ENCODE measurements at places on chromosomes 7 and 10.

GRCh38 chr10:73884017-73884416, 9.7 kb upstream of the CAMK2G start:
- H3K36me3 ChIP-seq: no peaks in the 10 kb centered on the region
- no peak overlapping the region for H3K27ac ChIP-seq
- H3K27me3 ChIP-seq: no peaks in the 10 kb centered on the region
- no peak for DNase-seq
- H3K4me3 ChIP-seq: no peak overlapping the region

GRCh38 chr10:132914732-132915131, 27.6 kb downstream of the CFAP46 start:
- no peak overlapping the region for H3K27ac ChIP-seq
- no peak overlapping the region for H3K4me3 ChIP-seq
- H3K36me3 ChIP-seq: no peaks in the 10 kb centered on the region

DNA sequence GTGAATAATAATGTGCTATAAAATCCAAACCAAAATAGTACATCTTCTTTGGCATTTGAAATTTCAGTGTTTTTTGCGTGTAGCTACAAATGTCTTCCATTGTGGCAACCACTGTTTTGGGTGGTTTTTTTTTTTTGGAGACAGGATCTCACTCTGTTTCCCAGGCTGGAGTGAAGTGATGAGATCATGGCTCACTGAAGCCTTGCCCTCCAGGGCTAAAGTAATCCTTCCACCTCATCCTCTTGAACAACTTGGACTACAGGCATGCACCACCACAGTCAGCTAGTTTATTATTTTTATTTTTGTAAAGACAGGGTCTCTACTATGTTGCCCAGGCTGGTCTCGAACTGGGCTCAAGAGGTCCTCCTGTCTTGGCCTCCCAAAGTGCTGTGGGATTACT, 455.1 kb downstream of the AUTS2 start:
- no peaks in the 10 kb centered on the region for H3K27me3 ChIP-seq
- no peak overlapping the region for H3K27ac ChIP-seq
- no peaks in the 10 kb centered on the region for H3K4me1 ChIP-seq
- no peak overlapping the region for H3K4me3 ChIP-seq
- no peak for DNase-seq

DNA sequence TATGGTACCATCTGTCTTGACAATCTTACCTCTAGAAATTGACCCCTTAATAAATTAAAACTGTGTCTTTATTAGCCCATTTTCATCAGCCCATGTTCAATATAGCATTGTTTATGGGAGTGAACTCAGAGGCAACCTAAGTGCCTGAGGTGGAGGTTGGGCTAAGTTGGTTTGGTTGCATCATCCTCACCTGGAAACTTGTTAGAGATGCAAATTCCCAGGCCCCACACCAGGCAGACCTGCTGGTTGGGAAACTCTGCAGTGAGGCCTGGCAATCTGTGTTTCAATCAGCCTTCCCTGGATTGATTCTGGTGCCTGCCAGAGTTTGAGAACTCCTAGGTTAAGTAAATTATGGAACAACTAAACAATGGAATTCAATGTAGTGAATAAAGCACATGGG, 9.4 kb upstream of the FAM170B start:
- H3K27me3 ChIP-seq: no peaks in the 10 kb centered on the region
- H3K4me1 ChIP-seq: 0 out of 2 replicates have a peak, but pooled peaks cover 2% of the 10 kb centered on the region
- H3K27ac ChIP-seq: no peak overlapping the region

DNA sequence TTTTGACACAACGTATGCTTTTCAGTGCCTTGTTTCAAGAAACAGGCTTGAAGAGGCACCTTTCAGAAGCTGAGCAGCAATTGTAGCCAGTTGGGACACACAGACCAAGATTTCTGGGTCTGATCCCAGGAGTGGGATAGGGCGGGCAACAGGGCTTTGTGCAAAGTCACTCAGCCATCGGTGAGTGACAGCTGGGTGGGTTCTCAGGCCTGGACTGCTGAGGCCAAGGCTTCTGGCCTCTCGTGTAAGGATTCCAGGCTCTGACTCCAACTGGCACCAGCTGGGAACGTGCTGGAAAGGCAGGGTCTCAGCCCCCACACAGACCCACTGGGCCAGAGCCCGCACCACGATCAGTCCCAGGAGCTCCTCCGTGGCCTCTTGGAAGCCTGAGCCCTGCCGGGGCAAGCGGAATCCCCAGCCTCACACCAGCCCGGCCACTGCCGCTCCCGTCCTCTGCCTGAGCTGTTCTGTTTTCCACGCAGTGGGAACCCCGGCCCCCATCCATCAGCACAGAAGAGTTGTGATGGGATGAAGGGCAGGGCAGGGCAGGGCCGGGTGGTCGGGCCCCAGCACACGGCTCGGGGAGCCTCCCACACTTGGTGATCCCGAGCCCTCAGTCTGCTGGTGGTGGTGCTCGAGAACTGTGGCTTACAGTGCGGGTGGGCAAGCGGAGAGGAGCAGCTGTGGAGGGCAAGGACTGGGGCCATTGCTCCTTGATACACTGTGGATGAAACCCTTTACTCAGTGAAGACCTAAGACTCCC, 46.8 kb downstream of the VIPR2 start:
- peaks cover 21% of the 10 kb centered on the region for H3K36me3 ChIP-seq
- no peaks in the 10 kb centered on the region for H3K27me3 ChIP-seq
- H3K4me3 ChIP-seq: no peak overlapping the region
- H3K27ac ChIP-seq: no peak overlapping the region
- H3K4me1 ChIP-seq: no peaks in the 10 kb centered on the region
- peak; percentile 18 for DNase-seq

- H3K27ac ChIP-seq: no peak overlapping the region
- H3K36me3 ChIP-seq: no peaks in the 10 kb centered on the region
- no peaks in the 10 kb centered on the region for H3K27me3 ChIP-seq
- H3K4me3 ChIP-seq: no peak overlapping the region
Observed at GRCh38 chr10:128713874-128714570, 587.8 kb upstream of the MKI67 start.

DNA sequence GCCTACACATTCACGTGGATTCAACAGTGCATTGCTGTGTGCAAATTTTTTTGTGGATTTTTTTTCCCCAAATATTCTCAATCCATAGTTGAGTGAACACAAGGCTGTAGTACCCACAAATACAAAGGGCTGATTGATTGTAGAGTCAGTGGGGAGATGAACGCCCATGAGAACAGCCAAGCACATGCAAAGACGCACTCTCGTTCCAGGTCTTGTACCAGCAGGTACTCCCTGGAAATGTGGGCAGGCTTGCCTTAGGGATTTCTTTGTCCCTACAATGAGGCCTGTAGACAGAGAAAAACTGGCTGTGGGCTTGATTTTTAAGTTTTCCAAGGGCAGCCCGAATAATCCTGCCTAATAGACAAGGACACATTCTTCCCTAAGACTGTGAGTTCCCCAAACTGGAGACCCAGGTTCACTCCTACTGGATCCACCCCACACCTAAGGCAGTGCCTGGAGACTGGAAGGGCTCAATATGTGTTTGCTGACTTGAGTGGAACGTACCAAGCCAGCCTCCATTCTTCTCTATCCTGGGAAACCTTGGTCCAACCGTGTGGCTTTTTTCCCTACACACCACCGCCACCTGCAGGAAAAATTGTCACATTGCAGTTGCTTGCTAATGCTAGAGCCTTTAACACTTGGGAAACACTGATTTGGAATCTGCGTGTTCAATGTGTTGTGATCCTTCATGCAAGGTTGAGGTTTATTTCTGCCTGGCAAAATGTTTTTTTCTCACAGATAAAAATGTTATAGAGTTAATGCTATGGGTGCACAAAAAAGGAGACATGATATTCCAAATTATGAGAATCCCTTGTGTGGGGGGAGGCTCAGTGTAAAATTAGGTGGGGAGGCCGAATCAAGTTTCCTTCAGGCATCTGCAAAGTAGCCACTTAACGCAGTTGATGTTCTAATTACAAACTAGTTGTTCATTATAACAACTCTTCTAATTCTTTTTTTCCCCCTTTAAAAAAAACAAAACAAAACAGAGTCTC, 49.3 kb downstream of the PPP1R17 start:
- H3K36me3 ChIP-seq: no peaks in the 10 kb centered on the region
- H3K4me3 ChIP-seq: no peak overlapping the region
- no peak overlapping the region for H3K27ac ChIP-seq
- peak; percentile 74 for DNase-seq

DNA sequence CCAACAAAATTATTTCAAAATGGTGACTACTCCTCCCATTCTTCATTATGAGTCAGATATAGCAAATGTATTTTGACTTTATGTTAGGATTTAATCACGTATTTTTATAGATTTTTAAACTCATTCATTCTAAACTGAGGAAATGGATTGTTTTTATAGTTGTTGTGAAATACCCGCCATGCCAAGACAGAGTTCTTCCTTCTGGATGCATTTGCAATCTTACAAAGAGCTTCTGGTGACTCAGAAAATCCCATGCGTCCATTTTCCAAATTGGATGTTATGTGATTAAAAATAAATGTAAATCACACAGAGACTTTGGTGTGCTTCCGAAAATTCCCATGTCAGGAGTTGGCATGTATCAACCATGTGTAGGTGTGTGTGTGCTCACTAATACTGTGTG, 179.3 kb downstream of the TRIL start:
- no peak overlapping the region for H3K4me3 ChIP-seq
- no peaks in the 10 kb centered on the region for H3K27me3 ChIP-seq
- no peak for DNase-seq
- no peaks in the 10 kb centered on the region for H3K4me1 ChIP-seq
- peaks cover 4% of the 10 kb centered on the region for H3K36me3 ChIP-seq
- H3K27ac ChIP-seq: no peak overlapping the region

- no peak overlapping the region for H3K4me3 ChIP-seq
- H3K27ac ChIP-seq: no peak overlapping the region
- no peak for DNase-seq
Observed at GRCh38 chr7:135914346-135914745, 62.8 kb downstream of the MTPN start.

GRCh38 chr7:140857048-140857447, 67.7 kb downstream of the BRAF start:
- H3K27me3 ChIP-seq: no peaks in the 10 kb centered on the region
- no peak overlapping the region for H3K4me3 ChIP-seq
- H3K36me3 ChIP-seq: no peaks in the 10 kb centered on the region
- H3K27ac ChIP-seq: no peak overlapping the region
- DNase-seq: no peak

- no peak overlapping the region for H3K27ac ChIP-seq
- peak; percentile 52 for DNase-seq
- no peak overlapping the region for H3K4me3 ChIP-seq
- no peaks in the 10 kb centered on the region for H3K4me1 ChIP-seq
Observed at GRCh38 chr10:102009801-102010425, 46.1 kb downstream of the ARMH3 start.

DNA sequence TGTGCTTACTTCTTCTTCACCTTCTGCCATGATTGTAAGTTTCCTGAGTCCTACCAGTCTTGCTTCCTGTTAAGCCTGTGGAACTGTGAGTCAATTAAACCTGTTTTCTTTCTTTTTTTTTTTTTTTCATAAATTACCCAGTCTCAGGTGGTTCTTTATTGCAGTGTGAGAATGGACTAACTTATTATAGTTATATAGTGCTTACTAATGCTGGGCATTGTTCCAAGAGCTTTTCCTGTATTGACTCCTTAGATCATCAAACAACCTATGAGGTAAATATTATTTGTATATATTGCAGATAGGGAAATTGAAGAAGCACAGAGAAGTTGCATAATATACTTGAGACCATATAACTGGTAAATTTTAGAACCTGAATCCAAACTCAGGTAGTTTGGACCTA, 98.1 kb downstream of the MBL2 start:
- no peak overlapping the region for H3K27ac ChIP-seq
- no peaks in the 10 kb centered on the region for H3K4me1 ChIP-seq
- H3K4me3 ChIP-seq: no peak overlapping the region
- H3K36me3 ChIP-seq: no peaks in the 10 kb centered on the region
- DNase-seq: no peak
- H3K27me3 ChIP-seq: no peaks in the 10 kb centered on the region

DNA sequence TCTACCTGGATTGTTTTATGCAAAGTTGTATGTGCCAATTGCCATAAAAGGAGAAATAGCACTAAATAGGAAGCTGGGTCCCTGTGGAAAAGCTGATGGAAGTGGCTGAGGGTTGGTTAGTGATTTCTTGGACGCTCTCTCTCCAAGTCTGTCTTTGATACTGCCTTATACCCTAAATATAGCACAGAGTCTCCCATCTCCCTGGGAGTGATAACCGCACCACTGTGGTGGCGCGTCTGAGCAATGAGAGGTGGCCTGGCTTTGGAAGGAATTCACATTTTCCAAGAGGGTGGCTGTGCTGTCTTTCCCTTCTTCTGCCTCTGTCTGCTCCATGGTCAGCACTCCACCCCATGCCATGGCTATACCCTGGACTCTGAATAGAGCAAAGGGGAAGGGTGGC, 31.2 kb downstream of the STMP1 start:
- peaks cover 5% of the 10 kb centered on the region for H3K36me3 ChIP-seq
- no peak overlapping the region for H3K27ac ChIP-seq
- H3K4me1 ChIP-seq: no peaks in the 10 kb centered on the region

- no peak overlapping the region for H3K27ac ChIP-seq
- DNase-seq: no peak
- H3K4me1 ChIP-seq: no peaks in the 10 kb centered on the region
- no peak overlapping the region for H3K4me3 ChIP-seq
- H3K27me3 ChIP-seq: no peaks in the 10 kb centered on the region
Observed at GRCh38 chr10:116088985-116089384, 184.0 kb downstream of the GFRA1 start.

- no peak overlapping the region for H3K27ac ChIP-seq
- no peaks in the 10 kb centered on the region for H3K4me1 ChIP-seq
- H3K36me3 ChIP-seq: no peaks in the 10 kb centered on the region
- H3K27me3 ChIP-seq: no peaks in the 10 kb centered on the region
- H3K4me3 ChIP-seq: no peak overlapping the region
Observed at GRCh38 chr10:72027498-72027897, 60.9 kb downstream of the SPOCK2 start.

DNA sequence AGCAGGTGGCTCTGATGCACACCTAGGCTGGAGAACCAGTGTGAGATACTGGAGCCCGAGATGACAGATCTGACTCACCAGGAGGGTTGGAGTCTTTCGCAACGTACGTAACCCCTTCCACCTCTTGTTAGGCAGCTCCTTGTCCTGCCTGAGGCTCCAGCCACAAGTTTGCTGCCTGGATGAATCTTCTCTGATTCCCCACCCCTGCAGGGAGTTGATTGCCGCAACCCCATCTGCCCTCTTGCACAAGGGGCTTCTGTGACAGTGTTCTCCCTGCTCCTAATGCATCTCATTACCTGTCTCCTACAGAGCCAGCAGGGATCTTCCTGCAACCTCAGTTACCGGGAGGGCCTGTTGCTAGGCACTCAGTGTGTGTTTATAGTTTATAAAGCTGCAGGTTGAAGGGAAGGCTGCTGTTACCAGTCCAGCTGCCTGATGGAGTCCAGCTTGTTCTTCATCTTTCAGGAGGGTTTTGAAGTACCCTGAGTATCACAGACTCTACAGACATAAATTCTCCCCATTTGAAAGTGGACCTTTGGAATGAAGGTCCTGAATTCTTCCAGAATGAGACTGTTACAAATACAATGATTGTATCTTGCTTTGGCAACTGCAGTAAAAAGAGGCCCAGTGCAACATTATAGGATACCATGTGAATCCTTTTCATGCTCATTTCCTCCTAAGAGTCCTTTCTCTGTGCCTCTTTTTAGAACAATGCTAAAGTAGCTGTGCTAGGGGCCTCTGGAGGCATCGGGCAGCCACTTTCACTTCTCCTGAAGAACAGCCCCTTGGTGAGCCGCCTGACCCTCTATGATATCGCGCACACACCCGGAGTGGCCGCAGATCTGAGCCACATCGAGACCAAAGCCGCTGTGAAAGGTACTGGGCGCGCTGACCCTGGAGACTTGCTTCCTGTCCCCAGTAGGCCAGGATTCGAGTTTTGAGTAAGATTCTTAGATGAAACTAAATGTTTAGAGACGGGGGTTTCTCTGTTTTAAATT, 6.5 kb downstream of the MDH2 start:
- no peak for DNase-seq
- H3K27me3 ChIP-seq: no peaks in the 10 kb centered on the region
- no peak overlapping the region for H3K27ac ChIP-seq
- H3K36me3 ChIP-seq: peaks cover 38% of the 10 kb centered on the region

All from H9 (cell line).